ENCODE measurements at places on chromosomes 4 and X.

DNA sequence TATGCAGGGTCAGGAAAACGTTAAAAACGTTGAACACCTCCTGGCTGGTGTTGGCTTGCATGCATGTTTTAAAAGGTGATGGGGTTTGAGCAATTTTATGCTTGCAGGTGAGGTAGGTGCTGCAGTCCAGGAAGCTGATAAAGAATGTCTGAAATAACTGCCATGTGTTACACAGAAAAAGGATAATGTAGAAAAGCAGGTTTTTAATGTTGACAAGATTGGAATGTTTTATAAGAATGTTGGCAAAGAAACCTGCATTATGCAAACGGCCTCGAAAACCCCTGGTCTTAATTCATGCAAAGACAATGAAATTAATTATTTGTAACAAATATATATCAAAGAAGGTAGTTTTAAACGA is 723.7 kb upstream of the AGA start:
- no peak for DNase-seq

DNA sequence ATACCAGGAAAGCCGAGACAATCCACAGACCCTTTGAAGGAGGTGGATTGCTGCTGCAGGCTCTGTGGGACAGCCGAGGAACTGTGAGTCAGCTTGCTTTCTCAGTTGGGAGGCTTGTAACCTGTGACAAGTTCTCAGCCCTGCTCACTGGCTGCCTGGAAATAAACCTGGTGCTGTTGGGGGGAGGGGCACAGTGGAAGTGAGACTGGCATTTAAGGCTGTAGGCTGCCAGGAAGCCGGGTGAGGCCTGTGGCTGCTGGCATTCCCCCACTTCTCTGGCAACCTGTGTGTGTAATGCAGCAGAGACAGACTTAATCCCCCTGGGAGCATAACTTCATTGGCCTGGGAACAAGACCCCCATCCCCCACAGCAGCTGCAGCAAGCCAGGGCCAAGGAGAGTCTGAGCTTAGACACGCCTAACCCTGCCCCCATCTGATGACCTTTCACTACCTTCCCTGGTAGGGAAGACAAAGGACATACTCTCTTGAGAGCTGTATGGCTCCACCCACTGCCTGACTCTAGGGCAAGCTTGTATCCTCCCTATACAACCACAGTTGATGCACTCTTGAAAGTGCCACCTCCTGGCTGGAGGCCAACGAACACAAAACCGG is 64.1 kb downstream of the ALPK1 start:
- no peak for DNase-seq

DNA sequence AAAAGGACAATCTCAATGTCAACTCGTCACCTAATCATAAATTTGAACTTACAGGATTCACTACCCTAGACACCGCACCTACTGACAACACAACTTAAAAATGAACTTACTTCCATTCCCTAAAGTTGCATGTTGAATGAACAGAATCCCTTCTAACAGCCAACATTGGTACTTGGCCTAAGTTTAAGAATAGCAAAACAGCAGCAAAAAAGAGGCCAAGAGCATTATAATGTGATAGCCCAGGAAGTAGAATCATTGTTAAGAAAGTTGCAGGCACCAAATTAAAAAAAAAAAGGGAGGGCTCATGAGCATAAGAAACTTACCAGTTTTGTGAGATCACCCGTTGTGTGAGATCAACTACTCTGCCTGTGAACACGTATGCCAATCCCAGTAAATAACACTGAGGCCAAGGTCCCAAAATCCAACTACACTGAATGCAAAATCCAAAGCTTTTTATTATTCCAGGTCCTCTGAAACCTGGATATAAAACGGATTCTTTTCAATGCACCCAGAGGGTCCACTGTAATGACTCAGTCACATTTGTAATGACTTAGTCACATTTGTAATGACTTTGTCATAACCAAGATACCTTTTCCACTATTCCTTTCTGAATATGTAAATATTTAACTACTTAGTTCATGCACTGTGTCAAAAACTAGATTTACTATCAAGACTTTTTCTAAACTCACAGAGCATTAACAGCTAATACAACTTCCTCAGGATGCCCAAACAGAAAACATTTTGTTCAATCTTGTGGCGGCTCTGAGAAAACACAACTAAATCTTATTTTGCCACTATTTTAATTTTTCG is 6.8 kb downstream of the HNRNPDL start:
- no peak for DNase-seq

GRCh38 chr4:78059524-78059889 is 2.4 kb downstream of the FRAS1 start:
- DNase-seq, result no peak

DNA sequence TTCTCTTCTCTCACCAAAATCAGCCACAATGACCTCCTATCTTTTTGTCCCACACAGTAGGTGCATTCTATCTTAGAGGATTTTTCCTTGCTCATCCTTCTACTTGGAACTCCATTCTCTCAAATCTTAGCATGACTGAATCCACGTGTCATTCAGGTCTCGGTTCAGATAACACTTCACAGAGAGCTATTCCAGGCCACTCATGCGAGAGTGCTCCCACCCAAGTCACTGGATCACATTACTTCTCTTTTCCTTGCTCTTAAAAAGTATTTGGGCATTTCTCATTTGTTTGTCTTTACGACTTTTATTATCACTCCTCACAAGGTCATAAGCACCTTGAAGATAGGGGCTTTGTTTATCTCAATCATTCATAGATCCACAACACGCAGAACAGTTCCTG is 647.5 kb upstream of the TENM3 start:
- DNase-seq, result no peak

DNA sequence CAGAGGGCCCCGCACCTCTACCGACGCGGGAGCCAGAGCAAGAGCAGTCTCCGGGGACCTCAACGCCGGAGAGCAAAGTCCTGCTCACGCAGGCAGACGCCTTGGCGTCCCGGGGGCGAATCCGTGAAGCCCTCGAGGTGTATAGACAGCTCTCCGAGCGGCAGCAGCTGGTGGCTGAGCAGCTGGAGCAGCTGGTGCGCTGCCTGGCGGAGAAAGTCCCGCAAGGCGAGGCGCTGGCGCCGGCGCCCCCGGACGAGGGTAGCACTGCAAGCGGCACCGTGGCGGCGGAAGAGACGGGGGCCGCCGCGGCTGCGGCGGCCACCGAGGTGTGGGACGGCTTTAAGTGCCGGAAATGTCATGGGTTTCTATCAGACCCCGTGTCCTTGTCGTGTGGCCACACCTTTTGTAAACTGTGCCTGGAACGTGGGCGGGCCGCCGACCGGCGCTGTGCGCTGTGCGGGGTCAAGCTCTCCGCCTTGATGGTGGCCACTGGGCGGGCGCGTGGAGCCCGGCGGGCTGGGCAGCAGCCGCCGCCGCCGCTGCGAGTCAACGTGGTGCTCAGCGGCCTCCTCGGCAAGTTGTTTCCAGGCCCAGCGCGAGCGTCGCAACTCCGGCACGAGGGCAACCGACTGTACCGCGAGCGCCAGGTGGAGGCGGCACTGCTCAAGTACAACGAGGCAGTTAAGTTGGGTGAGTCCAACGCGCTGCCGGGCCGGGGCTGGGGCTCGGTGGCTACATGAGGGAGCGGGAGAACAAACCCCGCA is 672 bp downstream of the LONRF3 start:
- DNase-seq, result peak; percentile 44

DNA sequence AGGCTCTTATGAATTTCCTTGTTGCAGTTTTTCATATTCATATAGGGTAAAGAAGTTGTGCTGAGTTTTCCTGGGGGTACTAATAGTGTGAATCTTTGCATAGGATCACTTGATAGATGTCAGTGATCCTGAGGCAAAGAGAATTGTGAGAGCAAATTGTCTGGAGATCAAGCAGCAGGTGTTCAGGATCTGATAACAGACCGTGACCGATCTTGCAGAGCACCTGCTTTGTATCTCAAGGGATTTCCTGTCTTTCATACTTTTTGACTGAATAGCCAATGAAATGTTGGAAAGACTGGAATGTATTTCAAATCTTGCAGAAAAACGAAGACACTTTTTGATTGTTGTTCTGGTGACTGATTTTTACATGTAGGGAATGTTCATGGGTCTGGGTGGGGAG is 914.5 kb downstream of the STIM2 start:
- no peak for DNase-seq

DNA sequence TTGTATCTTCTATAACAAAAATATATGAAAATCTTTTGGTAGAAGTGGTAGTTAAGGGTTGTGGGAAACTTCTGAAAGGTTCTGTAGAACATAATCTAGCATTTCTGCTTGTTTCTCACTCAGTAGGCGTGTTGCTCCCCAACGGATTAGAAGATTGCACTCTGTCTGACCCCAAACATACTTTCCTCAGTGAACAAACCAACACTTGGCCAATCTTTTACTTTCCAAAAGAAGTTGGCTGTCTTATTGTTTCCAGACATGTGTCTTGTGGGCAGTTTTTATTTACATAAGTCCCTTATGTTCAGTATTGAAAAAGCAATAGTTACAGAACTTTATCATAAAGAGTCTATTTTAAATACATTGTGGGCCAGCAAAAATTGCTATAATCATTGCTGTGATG is 312.8 kb upstream of the EPHA5 start:
- DNase-seq, result no peak

- DNase-seq, result no peak
Measured at GRCh38 chrX:2452317-2452784, 48.4 kb downstream of the DHRSX start.

DNA sequence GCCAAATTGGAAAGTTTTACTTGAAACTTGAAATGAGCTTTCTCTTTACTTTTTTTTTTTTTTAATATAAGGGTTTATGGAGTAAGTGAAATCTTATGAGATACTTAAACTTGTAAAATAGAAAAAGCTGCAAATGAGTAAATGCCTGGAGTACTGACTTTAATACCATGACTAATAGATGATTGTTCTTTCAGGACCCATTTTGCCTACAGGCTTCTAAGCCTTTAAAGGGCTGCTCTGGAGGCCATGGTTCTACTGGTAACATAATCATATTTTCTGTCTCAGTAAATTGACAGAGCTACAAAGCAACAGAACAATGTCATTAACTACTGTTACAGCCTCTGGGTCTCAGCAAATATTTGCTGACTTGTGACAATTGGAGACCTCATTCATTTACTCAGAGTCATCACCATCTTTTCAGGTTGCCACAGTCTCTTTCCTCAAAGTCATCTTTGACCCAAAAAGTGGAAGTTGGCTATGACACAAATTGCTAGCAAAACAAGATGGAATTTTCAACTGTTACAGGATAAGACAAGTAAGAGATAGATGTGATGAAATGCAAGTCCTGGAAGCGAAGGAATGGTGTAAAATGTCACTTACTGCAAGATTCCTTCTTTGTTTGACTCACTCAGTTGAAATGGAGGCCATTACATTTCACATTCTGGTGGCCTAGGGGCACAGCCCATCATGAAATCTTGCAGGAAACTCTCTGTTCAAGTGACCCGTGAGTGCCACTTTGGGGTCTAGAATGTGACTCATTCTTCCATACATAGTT is 132.7 kb downstream of the BTC start:
- DNase-seq, result no peak

- no peak for DNase-seq
Measured at GRCh38 chr4:103372002-103372558, 173.9 kb upstream of the CENPE start.

- DNase-seq, result no peak
Measured at GRCh38 chr4:188110741-188111471, 1.5 kb upstream of the TRIML2 start.

- no peak for DNase-seq
Measured at GRCh38 chr4:123577225-123577906, 180.8 kb downstream of the SPRY1 start.

DNA sequence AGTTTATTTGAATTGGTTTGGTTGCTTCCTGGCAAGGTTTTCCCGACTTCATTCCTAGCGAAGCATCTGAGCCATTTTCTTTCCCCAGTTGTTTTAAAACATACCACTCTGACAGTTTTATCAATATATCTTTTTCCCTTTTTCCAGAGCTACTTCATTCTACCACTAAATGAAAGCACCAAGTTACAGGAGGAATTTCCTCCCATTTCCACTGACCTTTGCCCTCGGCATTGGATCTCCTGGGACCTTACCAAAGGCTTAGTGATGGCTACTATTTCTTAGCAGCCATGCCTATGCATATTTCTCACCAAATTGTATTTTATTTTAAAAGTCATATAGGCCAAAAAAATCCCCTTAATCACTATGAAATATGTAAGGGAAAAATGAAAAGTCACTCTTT is 150.5 kb downstream of the ZNF330 start:
- no peak for DNase-seq

GRCh38 chr4:66929748-66930147 is 615.6 kb downstream of the CENPC start:
- no peak for DNase-seq

GRCh38 chr4:178633263-178633662 is 1191.0 kb upstream of the AGA start:
- DNase-seq, result no peak

DNA sequence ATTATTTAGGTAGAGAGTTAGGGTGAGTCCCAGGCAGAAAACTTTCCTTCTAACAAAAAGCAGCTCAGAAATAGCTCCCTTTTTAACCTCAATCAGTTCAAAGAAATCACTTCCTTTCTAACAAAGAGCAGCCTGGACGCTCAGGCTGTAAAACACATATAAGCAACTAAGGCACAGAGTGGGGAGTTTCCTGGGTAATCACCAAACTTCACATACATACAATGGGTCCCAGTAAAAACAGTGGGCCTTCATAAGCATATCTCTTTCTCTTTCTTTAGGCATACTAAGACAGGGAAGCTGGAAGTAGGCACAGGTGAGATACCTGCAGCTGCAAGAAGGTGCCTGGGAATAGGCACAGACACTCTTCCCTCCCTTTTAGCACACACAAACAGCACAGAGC is 4.9 kb upstream of the NAF1 start:
- DNase-seq, result no peak

- DNase-seq, result no peak
Measured at GRCh38 chrX:125826080-125826479, 340.0 kb downstream of the DCAF12L2 start.

DNA sequence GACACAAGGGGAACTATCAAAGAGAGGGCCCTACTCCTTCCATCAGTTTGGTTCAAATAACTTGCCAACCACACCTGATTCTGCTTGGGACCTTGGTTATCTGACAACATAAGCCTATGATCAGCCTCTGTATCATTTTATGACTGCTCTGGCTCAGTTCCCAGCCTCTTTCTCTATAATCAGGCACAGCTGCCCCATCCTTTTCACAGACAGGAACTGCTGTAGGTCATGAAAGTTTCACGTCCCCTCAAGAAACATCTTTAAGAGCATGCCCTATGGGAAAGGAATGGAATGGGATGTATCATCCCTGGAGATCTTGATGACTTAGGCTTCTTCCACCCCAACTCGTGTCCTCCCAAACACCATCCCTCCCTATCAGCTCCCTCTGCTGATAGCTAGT is 243.4 kb downstream of the AR start:
- no peak for DNase-seq

- no peak for DNase-seq
Measured at GRCh38 chrX:130741584-130741983, 161.4 kb downstream of the ENOX2 start.

DNA sequence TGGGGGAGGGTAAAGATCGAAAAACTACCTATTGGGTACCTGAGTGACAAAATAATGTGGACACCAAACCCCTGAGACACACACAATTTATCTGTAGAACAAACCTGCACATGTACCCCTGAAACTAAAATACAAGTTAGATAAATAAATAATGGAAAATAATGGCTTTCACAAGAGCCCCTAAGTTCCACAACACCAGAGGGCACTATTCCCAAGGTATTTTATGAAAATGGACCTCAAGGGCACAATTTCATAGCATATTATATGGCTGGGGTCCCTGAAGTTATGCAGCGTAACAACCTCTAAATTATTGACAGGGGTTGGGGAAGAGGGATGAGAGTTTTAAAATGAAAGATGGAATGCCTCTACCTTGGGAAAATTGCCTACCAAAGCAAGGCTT is 81.3 kb upstream of the TMEM33 start:
- DNase-seq, result no peak

GRCh38 chrX:17164941-17165340 is 210.1 kb upstream of the NHS start:
- no peak for DNase-seq

Measured in activated CD4-positive, alpha-beta memory T cell treated with anti-CD3 and anti-CD28 coated beads, Interleukin-2, amount 10 ng/mL, durations not matched to agents 7 days and 5 days (primary cell).